ENCODE measurements at places on chromosomes 11 and 22.

DNA sequence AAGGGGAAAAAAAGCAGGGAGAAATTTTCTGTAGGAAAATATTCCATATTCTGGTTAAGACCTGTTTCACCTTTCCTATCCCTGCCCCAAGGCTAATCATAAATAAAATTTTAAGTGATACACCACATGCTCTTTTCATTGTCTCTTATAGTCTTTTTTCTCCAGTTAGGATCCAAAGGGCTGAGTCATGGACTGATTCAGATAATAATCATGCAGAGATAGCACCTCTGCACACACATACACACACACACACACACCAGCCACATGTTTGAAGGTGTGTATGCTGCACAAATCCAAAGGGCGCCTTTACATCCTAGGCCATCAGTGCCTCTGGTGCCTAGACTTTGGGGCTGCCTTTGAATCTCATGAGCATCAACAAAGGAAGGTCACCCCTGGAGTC lies 35.5 kb upstream of the CWF19L2 start:
- no peak for DNase-seq

DNA sequence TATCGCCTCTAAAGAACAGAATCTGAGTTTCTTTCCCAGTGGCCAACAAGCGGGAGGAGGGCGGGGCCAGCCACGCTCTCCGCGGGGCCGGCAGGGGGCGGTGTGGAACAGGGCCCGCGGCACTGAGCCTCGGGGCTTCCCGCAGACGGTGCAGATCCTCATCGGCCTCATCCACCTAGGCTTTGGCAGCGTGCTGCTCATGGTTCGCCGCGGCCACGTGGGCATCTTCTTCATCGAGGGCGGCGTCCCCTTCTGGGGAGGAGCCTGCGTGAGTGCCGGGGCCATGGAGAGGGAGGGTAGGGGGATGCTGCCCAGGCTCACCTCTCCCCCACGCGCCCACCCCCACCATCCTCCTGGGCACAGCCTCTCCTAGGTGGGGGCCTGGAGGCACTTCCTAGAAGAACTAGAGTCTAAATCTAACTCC lies 10.7 kb downstream of the MS4A15 start:
- peak; percentile 48 for DNase-seq

DNA sequence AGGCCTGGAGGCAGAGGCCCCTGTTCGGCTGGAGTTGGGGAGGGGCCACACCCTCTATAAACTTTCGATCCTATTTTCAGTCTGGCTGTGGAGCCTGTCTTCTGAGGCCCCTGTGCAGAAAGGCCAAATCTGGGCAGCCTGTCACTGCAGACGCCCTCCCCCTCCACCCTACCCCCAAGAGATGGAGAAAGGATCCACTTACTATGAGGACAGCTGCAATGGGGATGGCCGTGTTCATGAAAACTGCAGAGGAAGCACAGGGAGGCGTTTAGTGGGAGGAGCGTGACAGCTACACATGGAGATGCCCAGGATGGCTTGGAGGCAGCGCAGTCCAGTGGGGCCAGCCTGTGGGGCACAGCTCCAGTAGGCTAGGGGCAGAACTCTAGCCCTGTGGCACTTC lies 43.5 kb upstream of the KCNJ11 start:
- DNase-seq = no peak

DNA sequence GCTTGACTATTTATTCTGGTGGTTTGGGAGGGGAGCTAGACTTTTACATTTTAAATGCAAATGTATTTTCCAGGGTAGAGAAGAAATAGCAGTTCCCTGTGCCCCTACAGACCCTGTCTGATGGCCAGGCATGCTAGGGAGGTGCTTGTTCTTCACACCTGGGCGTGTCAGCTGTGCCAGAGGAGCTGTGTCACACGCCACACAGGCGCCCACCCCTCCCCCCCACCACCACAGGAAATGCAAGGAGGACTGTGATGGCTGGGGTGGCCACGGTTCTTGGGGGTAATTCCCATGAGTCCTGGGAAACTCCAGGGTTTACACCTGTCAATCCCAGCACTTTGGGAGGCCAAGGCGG lies 82.2 kb downstream of the FLI1 start:
- peak; percentile 21 for DNase-seq

DNA sequence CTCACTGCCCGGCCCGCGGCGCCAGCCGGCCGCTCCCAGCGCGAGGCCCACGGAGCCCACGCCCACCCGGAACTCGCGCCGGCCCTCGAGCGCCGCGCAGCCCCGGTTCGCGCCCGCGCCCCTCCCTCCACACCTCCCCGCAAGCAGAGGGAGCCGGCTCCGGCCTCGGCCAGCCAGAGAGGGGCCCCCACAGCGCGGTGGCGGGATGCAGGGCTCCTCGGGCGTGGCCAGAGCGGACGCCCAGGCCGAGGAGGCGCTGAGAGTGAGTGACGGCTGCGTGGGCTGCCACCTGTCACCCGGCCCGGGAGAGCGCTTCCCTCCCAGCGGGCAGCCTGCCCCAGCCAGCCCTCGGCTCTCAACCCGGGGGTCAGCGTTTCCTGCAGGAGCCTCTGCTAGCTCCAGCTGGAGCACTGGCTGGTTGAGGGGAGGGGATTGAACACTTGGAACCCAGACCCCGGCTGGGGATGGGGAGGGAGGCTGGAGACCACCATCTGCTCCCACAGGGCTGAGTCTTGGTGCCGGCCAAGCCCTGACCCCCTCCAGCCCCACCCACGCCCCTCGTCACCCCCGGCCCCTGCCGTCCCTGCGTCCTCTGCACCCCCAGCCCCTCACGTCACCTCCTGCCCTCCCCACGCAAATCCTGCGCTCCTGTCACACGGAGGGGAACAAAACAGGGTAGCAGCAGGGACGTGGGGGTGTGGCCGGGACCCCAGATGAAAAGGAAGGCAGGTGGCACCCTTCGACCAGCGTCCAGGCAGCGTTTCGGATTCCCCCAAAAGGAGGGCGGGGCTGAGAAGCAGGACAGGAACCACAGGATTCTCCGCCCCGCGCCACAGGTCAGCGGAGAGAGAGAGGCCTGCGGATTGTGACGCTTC lies 157.0 kb downstream of the BRD1 start:
- DNase-seq = peak; percentile 59
